CD4-positive, alpha-beta T cell treated with Interleukin-17A for 1 hour (primary cell): ENCODE measurements at places on chromosomes 5 and 9.

GRCh38 chr5:83077662-83078261, 415 bp downstream of the XRCC4 start:
- no peak for DNase-seq

DNA sequence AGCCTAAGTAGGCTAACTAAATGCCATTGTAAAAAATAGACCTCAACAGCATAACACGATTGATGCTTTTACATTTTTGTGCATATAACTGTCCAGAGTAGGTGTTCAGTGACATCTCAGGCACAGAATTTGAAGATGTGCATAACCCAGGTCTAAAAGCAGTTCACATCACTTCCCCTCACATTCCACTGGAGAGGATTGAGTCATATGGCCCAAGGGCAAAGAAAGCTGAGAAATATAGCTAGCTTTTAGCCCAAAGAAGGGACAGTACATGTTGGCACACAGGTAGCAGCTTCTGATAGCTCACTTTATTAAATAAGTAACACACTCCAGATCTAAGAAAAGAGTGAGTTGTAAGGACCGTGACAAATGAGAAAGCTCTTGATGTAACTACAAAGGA, 2259.5 kb upstream of the WWC1 start:
- no peak for DNase-seq

DNA sequence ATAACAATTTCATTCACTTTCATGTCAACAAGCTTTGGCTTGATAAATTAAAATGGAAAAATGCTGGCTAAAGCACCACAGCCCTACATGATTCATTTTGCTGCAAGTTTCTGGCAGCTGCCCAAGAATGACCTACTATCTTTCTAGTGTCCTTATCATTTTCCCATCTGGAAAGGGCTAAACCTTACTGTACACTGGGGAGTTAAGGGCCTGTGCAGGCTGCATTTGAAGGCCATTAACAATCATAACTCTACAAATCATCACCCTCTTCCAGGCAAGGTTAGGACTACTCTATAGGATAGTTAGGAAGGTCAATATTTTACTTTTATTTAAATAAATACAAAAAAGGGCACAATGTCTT, 579.7 kb upstream of the ZNF608 start:
- no peak for DNase-seq

DNA sequence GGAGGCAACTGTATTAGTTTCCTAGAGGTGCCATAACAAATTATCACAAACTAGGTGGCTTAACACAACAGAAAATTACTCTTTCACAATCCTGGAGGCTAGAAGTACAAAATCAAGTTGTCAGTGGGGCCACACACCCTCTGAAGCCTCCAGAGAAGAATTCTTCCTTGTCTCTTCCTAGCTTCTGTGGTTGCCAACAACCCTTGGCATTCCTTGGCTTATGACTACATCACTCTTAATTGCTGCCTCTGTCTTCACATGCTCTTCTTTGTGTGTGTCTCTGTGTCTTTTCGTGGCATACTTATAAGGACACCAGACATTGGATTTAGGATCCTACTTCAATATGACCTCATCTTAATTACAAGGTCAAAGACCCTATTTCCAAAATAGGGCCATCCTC, 327.5 kb downstream of the CHSY3 start:
- no peak for DNase-seq

DNA sequence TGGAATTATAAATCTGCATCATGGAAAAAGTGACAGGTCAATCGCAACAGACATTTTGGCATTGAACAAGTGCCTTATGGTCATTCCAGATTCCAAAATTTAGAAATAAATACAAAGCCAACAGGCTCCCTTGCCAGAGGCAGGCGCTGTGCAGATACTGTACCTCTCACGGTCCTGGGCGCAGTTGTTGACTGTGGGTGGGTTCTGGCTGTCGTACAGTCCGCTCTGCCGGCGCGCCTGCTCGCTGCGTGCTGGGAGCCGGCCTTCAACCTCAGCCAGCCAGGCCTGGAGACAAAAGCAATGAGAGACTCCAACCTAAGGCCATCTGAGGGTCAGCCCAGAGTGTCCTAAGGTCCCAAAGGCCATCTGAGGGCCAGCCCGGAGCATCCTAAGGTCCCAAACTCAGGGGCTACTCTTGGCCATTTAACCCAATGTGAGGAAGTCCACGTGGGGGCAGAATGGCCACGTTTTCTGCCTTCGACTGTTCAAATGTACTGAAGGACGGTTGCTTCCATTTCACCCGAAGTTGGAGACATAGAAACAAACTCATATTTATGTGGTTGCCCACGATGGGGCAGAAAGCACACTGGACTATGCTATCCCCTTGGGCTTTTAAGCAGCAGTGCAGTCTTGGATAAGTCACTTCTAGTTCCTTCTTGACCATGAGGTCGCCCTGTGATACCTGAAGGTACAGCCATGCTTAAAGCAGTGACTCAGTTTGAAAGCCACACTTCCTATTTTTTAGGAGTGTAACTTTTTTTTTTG, 65.2 kb downstream of the USP20 start:
- no peak for DNase-seq

GRCh38 chr5:1962619-1963355, 80.1 kb upstream of the IRX4 start:
- DNase-seq: no peak

GRCh38 chr9:36211510-36211909, 20.8 kb downstream of the CLTA start:
- DNase-seq: no peak

DNA sequence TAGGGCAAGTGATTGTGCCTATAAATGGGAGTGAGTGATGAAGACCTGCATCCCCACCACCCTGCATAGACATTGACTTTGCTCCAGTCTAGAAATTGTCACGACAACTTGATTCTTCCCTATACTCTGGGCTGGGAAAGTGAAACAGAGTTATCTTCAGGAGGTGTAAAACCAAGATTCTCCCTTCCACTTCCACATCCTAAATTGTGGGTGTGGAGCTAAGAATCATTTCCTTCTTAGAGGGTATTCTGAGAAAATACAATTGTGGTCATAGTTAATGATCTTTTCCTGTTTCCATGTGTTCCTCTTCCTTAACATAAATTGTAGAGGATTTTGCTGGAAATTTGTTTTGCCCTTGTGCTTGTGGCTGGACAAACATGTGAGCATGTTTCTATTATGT, 96.8 kb upstream of the PJA2 start:
- no peak for DNase-seq

DNA sequence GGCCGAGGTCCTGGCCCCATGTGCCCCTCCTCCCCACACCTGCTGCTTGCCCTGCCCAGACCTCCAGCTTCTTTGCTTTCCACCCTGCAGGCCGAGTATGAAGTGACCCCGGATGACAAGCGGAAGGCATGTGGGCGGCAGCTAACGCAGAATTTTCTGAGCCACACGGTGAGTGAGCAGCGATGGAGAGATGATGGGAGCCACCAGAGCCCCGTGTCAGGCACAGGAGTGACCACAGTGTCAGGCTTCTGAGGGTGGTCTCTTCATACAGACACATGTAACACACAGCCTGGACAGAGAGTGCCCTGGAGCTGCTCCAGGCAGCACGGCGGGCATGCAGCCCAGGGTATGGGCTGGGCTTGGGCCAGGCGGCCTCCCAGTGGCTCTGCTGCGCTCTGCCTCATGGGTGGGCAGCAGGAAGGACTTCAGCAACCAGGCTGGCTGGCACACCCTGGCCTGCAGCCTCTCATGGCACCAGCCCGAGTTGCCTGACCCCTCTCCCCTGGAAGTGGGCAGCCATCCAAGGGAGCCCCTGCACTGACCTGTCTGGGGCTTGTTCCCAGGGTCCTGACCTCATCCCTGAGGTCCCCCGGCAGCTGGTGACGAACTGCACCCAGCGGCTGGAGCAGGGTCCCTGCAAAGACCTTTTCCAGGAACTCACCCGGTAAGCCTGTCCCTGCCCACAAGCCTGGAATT, 5.8 kb downstream of the GRK6 start:
- no peak for DNase-seq

DNA sequence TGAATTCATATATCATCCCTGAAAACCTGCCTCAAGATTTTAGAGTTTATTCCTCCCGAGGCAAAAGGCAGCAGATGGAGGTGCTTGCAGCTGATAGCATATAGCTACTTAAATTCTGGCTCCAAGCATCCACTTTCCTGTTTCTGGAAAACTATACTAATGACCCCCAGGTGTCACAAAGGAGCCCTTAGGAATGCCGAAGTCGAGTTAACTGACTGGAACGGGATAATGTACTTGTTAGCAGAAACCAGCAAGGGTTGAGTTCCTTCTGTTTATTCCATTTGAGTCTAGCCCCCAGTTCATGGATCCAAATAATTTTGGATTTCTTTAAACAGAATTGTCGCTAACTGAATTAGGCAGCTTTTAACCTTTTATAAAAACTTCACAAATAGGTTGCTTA, 44.5 kb downstream of the PTTG1 start:
- DNase-seq: no peak

GRCh38 chr9:107982001-107982400, 492.4 kb upstream of the KLF4 start:
- no peak for DNase-seq

DNA sequence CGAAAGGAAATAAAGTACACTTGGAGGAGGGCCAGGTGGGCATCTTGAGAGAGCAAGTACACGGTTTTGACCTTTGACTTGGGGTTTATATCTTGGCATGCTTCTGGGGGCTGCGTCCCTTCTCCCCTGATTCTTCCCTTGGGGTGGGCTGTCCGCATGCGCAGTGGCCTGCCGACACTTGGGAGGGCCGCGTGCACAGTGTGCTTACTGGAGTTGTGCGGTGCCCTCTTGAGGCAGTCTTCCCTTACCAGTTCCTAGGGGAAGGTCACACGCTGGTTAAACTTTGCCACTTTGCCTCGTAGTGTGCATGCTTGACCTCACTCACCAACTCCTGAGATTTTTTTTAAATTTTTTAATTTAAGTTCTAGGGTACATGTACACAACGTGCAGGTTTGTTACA, 4.3 kb upstream of the CLPTM1L start:
- no peak for DNase-seq

DNA sequence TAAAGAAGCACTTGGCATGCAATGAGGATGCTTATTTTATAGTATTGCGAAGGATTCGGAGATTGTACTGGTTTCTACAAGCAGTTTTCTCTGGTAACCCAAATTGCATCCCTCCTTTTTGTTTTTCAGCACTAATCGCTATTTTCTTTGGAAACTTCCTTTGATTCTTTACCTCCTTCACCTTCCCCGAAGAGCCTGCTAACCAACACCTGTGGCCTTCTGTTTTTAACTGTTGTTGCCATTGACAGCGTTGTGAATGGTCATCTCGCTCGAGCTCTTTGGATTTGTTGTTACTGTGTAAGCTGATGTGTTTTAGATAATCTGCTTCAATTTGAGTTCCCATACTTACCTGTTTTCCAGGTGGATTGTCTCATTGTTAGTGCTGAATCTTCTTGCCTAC, 1.1 kb downstream of the CNOT6 start:
- no peak for DNase-seq

DNA sequence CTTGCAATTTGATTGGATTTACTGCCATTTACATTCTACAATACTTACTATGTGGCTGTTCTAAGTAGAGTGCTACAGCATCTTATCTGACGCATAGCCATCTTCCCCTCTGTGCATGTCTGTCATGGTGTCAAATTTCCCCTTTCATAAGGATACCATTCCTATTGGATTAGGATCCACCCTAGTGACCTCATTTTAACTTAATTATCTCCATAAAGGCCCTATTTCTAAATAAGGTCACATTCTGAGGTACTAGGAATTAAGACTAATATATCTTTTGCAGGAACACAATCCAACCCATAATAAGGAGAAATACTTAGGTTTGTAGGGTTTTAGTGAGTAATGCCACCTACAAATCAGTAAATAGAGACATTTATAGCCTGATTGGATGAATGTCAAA, 268.0 kb downstream of the ADAMTSL1 start:
- DNase-seq: no peak
